ENCODE measurements at places on chromosomes 12 and 14. TPM values are rescaled to one million over a fixed set of nuclear protein-coding genes. Genes with fewer than 3 reads are reported as not detected.

RPL6 gene
- 892 TPM for total RNA-seq

TMEM106C gene
- 29.5 TPM for total RNA-seq

TMTC2 gene
- 5.5 TPM for total RNA-seq

KLRK1 gene
- total RNA-seq = 1.4 TPM

MUCL1 gene
- not detected for total RNA-seq

GLIPR1 gene
- 57.2 TPM for total RNA-seq

CCDC38 gene
- total RNA-seq = not detected

CYP46A1 gene
- total RNA-seq = 1.3 TPM

C3AR1 gene
- total RNA-seq = 17.1 TPM

ATF7 gene
- 58.1 TPM for total RNA-seq

MMP19 gene
- total RNA-seq = 39.7 TPM

KCNJ8 gene
- 32.0 TPM for total RNA-seq

EML5 gene
- total RNA-seq = 1.1 TPM

All from posterior vena cava (tissue), 2 donors.